ENCODE measurements at places on chromosomes 16 and 17.

GRCh38 chr17:47204722-47205418 lies 4.3 kb upstream of the MYL4 start:
- DNase-seq, result no peak

- DNase-seq, result no peak
Observed at GRCh38 chr16:46730126-46730525, 18.0 kb downstream of the MYLK3 start.

DNA sequence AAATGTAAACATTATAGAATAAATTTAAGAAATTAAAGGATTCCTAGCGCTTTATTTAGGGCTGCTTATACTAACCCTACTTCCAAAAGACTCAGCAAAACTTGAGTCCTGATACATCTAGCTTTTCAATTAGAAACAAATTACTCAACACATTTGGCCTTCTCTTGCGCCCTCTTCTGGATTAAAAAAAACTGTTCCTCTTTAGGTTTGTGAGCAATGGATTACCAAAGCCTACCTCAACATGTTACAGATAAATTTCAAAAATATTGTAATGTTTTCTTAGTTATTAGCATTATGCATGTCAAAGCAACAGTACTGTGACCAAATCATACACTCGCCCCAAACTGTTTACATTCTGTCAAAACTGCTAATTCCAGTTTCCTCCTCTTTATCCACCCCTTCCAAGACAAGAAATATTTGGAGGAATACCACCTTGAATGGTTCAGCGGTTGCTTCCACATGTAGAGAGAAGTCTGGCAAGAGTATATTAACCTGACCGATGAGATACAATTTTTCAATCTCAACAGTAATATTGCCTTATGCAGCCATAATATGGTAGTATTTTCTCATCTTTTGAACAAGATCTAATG lies 2.7 kb downstream of the NUFIP2 start:
- DNase-seq, result peak; percentile 7

DNA sequence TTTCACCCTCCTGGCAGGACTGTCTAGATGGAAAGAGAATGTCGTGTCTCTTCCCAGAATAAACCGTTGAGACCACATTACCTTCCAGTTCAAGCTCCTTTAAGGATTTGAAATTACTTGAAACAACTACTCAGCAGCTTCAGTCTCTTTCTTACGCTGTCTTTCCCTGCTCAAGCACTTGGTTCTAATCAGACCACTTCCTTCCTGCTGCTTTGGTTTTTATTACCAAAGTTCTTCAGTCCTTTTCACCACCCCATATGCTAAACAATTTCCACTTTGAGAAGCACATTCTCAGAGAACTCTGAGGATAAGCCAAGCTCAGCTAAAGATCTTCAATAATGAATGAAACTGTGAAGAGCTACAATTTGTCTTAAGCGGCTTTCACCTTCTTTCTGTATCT lies 105.4 kb downstream of the STX8 start:
- no peak for DNase-seq

DNA sequence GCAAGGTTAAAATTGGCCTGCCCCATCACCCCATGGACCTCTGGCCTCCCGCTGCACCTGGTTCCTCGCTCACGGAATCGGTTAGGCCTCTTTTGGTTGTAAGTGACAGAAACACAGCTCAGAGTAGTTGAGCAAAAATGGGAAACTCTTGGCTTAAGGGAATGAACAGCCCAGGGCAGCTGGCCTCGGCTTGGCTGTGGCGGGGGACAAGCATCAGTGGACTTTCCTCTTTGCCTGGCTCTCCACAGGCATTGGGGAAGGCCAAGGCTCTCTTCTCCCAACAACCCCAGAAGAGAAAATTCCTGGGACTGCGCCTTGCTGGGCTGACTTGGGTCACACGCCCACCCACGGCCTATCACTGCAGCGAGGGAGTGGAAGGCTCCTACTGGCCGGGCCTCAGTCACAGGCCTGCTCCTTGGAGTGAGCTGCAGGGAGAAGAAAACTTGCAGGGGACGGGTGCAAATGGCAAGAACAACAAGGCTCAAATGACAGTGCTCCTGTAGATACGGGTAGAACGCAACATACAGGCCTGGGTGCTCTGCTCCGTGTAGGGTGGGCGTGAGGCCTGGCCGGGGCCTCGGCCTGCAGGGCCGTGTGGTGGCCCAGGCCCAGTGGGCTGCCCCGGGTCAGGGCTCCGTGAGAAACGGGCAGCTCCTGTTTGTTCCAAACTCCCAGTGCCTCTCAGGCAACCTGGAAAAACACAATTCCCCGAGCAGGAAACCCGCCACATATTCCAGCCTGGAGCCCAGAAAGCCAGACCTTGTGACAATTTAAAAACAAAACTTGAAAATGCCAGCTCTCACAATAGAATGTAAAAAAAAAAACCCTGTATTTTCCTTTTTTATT lies 25.0 kb upstream of the ATP2A3 start:
- no peak for DNase-seq

DNA sequence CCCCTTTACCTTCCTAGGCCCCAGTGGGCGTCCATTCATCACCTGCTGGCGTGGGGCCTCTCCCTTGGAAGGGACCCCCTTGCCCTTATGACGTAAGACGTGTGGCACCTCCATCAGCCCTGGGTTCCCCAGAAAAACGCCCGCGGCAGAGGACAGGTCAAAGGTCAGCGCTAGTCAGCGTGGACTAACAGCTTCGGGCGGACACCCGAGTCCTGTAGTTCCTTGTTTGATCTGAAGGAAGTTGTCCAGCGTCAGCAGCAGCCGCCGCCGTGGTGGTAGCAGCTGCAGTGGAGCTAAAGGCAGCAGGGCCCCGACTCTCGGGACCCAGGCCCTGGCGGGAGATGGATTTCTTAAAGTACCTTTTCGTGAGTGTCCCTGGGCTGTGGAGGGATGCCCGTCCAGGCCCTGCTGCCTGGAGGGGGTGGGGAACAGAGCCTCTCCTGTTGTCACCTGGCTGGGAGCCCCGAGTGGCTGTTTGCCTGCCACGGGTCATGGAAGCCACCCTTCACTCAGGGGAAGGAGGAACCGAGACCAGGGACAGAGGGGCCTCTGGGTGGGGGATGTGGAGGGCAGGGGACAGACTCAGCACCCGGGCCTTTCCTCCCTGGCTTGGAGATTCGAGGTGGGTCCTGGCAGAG lies 123.6 kb downstream of the OR1D5 start:
- no peak for DNase-seq

GRCh38 chr16:52705122-52705521 lies 158.2 kb upstream of the TOX3 start:
- DNase-seq, result no peak

DNA sequence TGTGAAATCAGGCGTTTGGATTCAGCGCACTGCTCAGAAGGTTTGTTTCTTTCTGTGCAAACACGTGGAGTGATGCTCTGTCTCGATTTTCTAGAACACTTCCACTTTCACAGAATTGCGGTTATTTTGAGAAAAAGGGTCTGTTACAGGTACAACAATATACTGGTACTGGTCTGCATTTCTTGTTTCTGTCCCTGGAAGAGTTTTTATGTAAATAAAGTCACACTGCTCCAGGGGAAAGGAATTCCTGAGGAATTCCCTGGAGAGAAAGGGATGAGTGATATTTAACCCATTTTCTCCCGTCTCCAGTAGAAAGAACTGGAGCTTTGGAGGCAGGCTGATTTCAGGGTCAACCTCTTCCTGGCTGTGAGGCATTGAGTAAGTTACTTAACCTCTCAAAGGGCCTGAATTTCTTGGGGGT lies 16.2 kb upstream of the RMI2 start:
- no peak for DNase-seq
